ENCODE measurements at places on chromosomes 13 and 19.

DNA sequence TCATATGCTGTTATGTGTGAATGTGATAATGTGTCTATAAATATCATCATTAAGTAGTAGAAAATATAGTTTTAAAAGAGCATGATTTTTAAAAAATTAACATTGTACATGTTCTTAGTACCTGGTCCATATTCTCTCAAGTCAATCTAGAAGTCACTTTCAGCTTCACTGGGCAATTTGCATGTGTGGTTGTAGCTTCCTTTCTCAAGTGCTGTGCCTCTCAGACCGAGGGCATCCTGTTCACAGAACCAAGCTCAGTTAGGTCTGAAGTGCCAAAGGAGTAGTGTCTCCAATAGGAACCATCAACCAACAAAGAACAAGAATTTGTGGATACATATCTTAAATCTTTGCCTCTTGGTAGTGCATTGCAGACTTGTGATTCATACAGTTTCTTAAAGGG is 541.8 kb upstream of the SLC10A2 start:
- DNase-seq = no peak

- no peak for DNase-seq
Measured at GRCh38 chr19:56091751-56092546, 29.1 kb downstream of the ZNF787 start.

- DNase-seq = no peak
Measured at GRCh38 chr13:44605275-44605674, 29.1 kb upstream of the TSC22D1 start.

GRCh38 chr19:49387936-49388372 is at the start of gene KASH5:
KASH5 (plus strand) TSS chr19:49388249; CDS start chr19:49390884, 2,635 bp downstream.
- DNase-seq = peak; percentile 87

- DNase-seq = no peak
Measured at GRCh38 chr13:45092663-45093062, 27.6 kb upstream of the GTF2F2 start.

GRCh38 chr19:4425537-4425936 is 23.1 kb downstream of the CHAF1A start:
- no peak for DNase-seq

DNA sequence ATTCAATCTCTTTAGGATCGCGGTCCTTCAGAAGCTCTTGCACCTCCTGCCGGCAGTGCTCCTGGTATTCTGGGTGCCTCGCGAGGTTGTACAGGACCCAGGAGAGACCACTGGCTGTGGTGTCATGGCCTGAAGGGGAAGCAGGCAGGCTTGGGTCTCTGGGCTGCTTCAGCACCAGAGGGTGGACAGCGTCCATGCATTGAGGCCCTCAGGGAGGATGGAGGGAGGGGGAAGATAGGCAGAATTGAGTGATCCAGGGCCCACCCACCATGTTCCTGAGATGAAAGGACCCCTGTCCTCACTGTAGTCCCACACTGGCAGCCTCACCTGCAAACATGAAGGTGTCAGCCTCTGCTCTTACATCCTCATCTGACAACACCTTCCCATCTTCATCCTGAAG is 17.9 kb upstream of the OR10H5 start:
- DNase-seq = no peak

GRCh38 chr13:54241719-54242118 is 1213.1 kb downstream of the OLFM4 start:
- DNase-seq = no peak

DNA sequence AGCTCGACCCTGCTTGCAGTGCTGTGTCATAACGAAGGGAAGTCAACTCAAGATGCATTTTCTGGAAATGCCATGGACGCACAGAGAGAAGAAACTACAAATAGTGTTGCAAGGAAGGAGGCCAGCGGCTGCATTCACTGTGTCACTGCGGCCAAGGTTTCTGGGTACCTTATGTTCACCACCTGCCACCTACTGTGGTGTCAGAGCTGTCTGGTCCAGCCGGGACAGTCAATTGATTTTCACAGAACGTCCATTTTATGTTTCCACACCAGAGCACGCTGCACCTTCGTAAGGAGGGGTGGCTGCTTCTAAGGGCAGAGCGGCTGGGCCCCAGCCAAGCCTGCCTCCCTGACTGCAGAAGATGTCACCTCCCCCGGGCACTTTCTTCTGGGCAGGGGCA is 17.7 kb downstream of the TSHZ3 start:
- no peak for DNase-seq

GRCh38 chr13:92265408-92265807 is 867.0 kb downstream of the GPC5 start:
- no peak for DNase-seq

DNA sequence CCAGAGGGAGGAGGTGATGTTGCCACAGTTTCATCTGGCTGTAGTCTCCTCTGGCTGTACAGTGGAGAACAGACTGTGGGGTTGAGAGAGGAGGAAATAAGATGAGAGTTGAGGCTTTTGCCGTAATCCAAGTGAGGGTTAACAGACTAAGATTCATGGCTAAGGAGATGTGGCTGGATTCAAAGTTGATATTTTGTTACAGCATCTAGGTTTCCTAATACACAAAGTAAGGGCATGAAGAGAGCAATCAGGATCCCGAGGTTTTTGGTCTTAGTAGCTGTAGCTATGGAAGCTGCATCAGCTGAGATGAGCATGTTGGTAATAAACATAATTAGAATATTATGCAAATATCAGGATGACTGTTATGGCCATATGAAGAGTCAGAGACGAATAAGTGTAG is 1.4 kb downstream of the ZNF776 start:
- DNase-seq = no peak

DNA sequence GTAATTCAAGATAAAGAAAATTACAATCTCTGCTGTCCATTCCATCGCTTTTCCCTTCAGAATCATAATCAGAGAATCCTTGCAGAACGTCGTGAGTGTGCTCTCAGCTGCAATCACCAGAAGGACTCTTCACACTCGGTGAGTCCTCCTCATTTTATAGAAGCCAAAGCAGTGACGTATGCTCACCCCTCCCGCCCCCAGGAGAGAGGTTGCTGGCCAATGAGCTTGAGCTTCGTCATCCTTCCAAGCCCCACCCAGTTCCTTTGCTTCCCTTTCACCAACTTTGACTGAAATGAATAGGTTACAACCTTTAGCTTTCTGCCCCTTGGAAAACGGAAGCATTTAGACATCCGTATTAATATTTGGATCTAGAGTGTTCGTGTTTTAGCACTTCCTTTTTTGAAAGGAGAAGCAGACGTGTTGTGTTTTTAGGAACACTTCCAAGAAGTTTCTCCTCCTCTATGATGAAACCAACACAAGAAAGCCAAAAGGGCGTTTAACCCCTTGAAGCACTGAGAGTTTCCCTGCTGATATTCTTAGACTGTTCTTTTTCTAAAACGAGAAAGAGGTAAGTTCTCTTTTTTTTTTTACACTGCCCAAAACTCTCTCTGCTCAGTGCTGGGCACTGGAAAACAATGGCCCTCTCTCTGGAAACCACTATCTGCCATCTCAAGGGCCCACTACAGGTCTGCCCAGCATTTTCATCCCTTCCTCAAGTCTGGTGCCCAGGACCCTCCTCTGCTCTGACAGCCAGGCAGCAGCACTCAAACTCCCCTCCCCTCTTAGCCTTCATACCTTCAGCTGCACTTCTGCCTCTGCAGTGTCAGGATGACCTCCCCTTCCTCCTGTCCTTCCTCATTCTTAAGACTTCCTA is 44.3 kb upstream of the CEACAM21 start:
- no peak for DNase-seq

- DNase-seq = no peak
Measured at GRCh38 chr19:3776479-3777040, 4.5 kb upstream of the RAX2 start.

DNA sequence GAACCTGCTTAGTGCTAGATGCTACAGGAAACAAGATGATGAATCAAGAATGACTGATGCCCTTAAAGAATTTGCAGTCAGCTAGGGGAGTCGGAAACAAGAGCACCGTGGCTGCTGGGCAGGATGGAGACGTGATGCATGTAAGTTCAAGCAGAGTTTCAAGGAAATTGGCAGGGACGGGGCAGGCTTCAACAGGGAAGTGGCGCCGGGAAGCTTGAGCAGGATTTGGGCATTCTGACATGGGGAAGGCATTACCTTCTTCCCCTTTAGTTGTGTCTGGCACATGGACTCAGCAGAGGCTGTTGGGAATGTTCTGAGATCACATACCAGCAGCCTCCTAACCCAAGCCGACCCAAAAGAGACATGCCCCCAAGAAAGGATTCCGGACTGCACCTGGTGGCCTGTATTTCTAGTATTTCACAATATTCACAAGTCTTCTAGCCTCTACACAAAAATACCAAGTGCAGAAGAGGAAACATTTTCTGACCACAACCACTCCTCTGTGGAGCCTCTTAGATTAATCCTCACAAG is 138.2 kb downstream of the CRYL1 start:
- no peak for DNase-seq

DNA sequence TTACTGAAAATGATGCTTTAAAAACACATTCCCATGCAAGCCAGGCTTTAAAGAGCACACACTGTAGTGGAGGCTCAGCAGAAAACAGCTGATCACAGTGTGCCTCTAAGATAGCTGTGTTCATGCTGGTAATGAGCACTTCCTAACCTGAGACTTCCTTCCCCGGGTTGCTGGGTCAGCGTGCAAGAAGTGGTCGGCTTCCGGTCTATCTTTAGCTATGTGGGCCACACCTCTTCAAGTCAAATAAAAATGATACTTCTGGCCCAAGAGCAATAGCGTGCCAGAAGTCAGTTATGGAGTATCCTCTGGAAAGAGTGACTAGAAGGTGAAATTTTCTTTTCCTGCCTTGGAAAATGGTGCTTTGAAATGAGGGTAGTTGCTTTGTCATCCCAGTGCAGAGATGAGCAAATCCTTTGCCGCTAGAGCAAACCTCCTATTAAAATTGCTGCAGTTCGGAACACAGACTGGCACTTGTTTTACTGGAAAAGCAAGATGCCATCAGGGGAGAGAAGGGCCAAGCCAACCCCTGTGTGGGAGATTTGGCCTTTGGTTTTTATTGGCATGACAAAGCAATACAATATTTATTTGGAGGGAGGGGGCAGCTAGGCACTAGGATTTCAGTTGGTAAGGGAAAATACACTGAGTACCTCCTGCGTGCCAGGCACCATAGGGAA is 64.2 kb downstream of the ARHGAP35 start:
- DNase-seq = no peak

GRCh38 chr13:30435911-30436451 is 13.7 kb downstream of the UBE2L5 start:
- DNase-seq = no peak

DNA sequence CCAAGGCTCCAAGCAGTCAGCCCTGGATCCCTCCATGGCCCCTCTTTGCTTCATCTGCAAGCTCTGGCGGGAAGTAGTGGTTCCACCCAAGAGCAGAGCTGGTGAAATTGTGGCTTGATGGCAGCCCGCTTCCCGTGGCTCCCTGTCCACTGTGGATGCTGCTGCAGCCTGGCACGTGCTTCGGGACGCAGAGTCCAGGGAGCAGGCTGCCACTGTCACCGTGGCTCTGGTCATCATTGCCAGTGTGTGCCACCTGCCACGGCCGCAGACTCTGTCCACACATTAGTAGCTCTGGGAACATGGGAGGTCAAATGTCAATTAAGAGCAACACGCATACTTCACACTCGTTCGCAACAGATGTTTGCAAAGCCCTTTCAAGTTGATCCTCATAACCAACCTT is 40.8 kb upstream of the RNF17 start:
- no peak for DNase-seq

GRCh38 chr19:16141043-16141442 is 2.4 kb upstream of the HSH2D start:
- DNase-seq = no peak

DNA sequence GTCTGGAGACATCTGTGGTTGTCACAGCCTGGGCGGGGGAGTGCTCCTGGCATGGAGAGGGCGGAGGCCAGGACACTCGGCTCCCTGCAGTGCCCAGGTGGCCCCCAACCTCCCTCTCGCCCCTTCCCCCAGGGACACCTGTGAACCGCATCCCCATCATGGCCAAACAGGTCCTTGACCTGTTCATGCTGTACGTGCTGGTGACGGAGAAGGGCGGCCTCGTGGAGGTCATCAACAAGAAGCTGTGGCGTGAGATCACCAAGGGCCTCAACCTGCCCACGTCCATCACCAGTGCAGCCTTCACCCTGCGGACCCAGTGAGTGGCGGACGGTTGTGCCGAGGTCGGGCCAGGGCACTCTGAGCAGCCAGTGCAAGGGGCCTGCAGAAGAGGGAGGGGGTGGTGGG is 20.0 kb upstream of the WDR18 start:
- no peak for DNase-seq

DNA sequence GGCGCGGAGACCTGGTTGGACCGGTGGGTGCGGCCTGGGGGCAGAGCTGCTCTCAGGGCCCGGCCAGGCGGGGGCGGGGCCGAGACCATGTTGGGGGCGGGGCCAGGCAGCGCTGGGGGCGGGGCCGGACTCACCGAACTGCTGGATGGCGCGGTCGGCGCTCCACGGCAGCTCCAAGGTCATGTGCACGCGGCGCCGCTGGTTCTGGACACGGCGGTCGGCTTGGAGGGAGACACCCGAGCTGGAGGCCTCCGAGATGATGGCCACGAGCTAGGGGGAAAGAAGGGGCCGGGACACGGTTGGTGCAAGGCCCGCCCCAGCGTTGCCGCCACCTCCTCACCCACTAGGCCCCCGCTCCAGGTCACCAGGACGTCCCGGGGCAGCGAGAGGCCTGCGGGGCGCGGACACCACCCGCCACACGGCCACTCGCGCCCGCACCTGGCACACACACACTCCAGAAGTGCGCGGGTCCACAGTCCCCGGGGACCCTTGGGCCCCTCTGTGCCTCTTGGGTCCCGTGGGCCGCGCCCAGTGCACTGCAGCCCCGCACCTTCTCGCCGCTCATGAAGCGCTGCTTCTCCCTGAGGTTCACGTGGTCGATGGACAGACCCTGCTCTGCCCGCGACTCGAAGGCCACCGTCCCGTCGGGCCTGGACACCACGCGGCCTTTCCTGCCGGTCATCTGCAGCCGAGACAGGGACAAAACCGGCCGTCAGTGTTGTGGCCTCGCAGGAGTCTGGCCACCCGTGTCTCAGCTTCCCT is 8.7 kb downstream of the GPX4 start:
- peak; percentile 79 for DNase-seq

DNA sequence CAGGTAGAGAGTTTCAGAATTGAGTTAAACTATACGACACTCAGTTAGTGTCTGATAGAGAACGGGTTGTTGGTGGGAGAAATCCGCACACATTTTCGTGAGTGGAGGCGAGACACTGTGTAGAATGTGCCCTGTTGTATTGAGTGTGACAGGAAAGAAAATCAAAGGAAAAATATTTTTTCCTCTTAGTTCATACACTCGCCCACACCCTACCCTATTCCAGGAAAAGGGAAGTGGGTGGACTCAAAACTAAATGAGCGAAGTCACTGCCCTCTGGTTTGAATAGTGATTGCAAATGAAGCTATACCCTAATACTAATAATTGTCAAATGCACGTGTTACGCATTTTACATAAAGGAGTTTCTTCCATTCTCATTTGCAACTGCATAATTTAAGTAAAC is 2.0 kb downstream of the ZNF347 start:
- no peak for DNase-seq

DNA sequence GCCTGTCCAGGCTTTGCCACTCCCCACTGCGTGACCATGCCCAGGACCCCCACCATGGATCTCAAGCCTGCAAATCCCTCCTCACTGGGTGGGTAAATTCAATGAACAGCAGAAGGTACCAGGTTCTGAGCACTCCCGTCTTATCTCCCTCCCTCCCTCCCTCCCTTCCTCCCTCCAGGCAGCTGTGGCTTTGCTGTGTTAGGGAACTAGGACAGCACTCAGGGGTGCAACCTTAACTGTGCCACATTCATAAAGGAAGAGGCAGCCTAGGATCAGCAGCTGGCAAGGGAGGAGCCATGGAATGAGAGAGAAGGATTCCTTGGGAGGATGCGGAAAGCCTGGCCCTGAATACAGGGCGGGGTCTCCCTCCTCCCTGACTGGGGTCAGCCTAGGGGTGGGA is 5.6 kb downstream of the CEACAM4 start:
- DNase-seq = no peak

Data from SK-N-SH (cell line).